ENCODE measurements at places on chromosomes 2 and 18.

- DNase-seq = no peak
Measured at GRCh38 chr2:218276986-218277755, 6.9 kb downstream of the PNKD start.

- no peak for DNase-seq
Measured at GRCh38 chr2:202101026-202101579, 28.0 kb downstream of the KIAA2012 start.

- DNase-seq = no peak
Measured at GRCh38 chr2:237305579-237305978, 108.4 kb downstream of the COL6A3 start.

DNA sequence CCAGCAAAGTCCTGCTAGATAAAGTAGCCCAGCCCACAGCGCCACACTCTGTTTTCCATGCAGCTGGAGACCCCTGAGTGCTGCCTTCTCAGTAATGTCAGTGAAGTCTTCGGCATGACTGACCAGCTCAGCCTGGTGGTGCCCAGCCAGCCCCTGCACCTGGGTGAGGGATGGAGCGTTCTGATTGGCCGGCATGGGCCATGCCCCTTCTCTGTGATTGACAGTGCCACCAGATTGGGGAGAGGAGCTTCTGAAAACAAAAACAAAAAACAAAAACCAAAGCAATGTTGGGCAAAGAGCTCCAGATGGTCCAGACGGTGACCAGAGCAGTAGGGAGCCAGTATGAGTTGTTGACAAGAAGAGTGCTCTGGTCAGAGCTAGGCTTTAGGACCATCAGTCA lies 122.6 kb downstream of the DYSF start:
- DNase-seq = no peak

DNA sequence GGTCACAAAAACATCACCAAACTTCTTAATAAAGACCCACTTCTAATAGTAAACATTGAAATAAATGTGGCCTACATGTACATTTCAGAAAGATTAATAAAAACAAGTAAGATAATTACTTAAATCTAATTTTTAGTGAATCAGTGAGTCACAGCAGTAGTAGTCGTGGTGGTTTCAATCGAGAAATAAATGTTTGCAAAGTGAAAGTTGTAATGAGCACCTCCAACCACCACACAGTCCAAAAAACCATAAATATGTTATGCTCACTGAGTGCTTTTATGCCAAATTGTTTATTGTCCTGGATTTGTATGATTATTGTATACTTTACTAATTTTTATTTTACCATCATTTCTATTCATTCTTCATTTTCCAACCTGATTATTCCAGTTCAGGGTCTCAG lies 61.8 kb upstream of the SPOPL start:
- no peak for DNase-seq

GRCh38 chr18:23259701-23260681 lies 124.7 kb downstream of the CABLES1 start:
- peak; percentile 45 for DNase-seq

- DNase-seq = no peak
Measured at GRCh38 chr2:195164930-195165329, 492.1 kb upstream of the SLC39A10 start.

DNA sequence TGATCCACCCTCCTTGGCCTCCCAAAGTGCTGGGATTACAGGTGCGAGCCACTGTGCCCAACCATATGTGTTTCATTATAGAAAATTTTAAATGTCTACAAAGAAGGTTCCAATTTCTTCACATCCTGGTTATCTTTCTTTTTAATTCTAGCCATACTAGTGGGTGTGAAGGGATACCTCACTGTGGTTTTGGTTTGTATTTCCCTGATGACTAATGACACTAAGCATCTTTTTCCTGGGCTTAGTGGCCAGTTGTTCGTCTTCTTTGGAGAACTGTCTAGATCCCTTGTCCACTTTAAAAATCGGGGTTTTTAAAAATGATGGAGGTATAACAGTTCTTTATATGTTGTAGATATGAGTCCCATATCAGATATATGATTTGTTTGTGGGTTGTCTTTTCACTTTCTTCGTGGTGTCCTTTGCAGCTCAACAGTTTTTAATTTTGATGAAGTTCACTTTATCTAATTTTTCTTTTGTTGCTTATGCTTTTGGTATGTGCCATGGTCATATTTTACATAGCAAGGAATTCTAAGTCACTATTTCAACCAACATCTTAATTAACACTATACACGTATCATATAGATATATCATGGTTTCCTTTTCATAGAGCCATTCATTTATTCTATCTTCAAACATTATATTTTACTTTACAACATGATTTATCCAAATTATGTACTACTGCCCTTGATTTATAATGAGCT lies 135.0 kb upstream of the RIOK3 start:
- DNase-seq = peak; percentile 36

DNA sequence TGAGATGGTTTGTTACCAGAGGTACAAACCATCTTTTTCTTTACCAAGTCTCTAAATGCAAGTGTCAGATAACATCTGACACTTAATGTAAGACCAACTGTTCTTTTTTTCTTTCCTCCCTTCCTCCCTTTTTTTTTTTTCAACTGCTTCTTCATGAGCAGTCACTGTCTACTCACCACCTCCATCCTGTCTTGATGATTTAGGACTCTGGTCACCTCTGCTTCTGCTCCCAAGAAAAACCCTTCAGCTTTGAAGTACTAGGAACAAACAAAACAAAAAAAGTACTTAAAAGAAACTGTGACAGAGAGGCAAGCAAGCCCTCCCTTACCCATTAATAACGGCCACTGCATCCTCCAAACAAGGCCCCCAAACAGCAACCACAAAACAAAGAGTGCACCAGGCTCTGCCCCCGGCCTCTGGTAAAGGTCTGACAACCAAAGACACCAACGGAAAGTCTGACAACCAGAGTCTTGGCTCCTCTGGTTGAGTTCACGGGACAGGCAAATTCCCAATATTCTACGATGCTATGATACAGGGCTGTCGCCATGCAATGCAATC lies 141.0 kb downstream of the ARL4C start:
- DNase-seq = no peak

DNA sequence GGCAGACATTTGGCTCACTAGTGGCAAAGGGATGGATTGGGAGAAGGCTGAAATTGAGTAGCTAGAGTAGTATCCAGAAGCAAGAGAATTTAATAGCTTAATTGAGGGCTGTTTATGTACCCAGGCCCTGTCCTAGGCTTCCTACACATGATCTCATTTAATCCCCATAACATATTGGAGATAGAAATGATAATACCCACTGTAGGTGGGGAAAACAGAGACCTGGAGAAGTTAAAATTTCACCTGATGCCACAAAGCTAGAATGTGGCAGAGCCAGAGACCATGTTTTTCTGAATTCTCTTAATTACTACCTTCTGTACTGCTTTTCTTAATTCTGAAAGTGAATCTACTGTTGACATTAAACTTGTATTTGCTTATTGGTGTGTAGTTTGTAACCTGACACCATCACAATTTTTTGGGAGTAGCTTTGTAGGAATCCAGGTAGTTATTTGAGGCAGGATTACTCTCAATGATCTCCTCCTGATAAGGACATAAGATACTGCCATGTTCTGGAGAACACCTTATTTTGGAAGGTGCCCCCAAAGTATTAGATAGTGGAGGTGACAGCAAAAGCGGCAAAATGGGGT lies 42.2 kb downstream of the RAB10 start:
- DNase-seq = no peak

- DNase-seq = peak; percentile 20
Measured at GRCh38 chr2:61620244-61621159, 82.3 kb upstream of the XPO1 start.

GRCh38 chr2:1527153-1527992 lies 114.1 kb downstream of the TPO start:
- no peak for DNase-seq

DNA sequence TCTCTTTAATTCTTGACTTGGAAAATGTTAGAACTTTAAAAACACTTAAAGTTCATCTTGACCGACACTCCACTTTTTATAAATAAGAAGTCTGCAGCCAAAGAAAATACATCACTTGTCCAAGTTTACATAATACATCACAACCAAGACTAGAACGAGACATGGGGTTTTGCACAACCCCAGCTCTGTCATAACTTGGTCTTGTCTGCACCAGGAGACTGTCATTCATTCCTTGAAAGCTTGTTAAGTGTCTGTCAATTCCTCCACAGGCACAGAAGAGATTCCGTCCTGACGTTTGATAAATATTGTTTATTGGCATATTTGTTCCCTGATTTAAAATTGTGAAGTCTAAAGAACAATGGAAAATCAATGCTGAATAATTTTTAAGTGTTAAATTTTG lies 139.5 kb upstream of the SETBP1 start:
- DNase-seq = no peak

GRCh38 chr2:72103161-72103560 lies 44.5 kb downstream of the CYP26B1 start:
- no peak for DNase-seq

DNA sequence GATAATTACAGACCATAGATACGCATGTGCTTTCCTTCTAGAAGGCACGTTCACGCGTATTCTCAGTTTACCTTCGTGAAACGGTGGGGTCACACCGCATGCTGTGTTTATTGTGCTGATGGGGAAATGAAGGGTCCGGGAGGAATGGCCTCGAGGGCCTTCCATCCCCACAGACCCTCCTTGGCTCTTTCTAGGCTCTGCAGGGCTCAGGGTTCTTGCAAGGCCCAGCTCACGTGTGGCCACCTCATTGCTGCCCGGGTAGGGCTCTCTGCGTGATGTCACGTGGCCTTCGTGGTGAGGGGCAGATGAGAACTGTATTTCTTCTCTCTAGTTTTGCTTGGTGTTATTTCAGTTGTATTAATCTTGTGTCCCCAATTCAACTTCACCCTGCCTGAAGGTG lies 133.5 kb upstream of the ALKAL2 start:
- DNase-seq = no peak

DNA sequence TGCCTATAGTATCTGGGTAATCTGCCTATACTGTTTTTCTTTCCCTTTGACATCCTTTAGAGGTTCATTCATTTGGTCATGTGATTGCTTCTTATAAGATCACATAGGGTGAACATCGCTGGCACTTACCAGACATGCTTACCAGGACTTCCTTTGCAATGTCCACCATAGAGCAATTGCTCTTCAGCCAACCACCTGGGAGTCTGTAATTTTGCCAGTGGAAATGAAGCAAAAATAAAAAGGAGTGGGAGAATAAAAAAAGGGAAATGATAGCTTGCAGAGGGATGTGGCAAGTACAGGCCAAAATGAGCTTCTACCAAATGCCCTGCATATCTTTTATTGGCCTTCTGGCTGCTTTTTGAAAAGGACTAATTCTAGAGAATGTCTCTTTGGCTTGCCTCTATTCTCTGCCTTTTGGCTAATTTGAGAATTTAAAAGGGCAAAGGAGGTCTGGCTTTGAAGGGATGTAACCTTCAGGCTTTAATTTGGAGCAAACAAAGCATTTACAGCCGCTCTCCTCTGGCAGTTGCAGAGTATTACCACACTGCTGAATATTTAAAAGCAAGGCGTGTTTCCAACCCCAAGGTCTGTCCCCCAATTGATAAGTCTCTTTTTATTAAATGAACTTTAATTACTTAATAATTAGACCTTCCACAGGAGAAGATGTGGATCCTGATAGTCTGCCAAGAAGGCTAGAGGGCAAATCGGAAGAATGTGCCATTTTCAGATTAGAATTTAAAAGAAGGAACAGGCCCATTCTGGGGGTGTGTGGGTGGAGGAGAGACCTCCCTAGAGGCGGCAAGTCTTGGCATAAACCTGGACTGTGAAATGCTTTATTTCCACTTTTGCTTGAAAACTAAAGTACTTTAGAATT lies 557.9 kb downstream of the DCC start:
- DNase-seq = no peak

GRCh38 chr2:44929735-44930273 lies 11.7 kb upstream of the SIX3 start:
- DNase-seq = no peak

- DNase-seq = no peak
Measured at GRCh38 chr2:233542507-233542906, 24.1 kb downstream of the USP40 start.

DNA sequence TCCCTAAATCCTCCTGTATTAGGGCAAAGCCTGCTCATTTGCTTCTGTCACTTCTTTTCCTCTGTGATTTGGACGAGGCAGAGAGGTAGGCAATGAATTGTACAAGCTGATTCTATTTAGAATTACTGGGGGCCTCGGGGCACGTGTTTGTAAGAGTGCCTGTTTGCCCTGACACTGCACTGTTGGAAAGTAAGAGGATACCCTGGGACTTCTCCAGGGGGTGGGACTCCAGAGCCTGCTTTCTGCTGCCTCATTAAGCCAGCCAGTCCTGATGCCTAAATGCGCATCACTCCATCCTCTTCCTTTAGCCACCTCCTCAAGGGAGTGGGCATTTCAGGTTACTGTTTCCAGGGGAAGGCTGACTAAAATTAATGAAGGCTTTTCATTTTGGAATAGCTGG lies 134.3 kb downstream of the TDRD15 start:
- no peak for DNase-seq

GRCh38 chr18:59466980-59467379 lies 107.9 kb upstream of the LMAN1 start:
- DNase-seq = no peak

DNA sequence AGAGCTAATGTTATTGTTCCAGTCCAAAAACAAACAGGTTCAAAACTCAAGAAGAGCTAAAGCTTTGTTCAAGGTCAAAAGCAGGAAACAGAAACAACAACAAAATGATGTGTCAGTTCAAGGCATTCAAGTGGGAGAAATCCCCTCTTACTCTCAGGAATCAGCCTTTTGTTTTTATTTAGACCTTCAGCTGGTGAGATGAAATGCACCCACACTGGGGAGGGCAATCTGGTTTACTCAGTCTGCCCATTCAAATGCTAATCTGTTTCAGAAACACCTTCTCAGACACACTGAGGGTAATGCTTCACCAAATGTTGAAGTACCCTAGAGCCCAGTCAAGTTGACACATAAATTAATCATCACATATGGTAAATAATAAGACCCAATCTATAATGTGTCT lies 150.6 kb downstream of the TMX3 start:
- DNase-seq = no peak

DNA sequence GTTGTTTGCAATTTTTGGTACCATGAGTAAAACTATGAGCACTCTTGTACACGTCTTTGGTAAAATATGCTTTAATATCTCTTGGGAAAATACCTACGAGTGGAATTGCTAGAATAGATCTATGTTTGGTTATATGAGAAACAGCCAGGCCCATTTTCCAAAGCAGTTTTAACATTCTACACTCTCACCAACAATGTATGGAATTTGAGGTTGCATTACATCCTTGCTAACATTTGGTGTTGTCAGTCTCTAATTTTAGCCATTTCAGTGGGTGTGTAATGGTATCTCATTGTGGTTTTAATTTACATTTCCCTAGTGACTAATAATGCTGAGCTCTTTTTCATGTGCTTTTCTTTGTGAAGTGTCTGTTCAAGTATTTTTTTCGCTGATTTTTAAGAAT lies 118.9 kb upstream of the TCF4 start:
- DNase-seq = no peak

DNA sequence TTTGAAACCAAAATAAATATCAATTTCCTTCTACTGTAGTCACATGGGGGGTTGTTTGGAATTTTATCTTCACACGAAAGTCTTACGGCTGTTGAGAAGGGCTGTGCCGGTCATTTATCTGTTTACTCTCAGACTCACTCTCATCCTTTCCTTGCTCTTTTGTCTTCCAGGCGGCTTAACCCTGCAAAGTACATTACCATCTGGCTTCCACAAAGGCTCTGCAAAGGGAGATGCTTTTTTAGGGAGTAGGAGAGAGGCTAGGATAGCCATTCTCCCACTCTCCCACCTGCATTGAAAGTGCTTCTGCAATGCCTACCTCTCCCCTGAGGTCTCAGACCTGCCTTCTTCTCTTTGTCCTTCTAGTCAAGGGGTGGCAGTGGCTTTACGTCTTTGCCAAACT lies 247.6 kb downstream of the MEIS1 start:
- no peak for DNase-seq

- no peak for DNase-seq
Measured at GRCh38 chr2:106519767-106520166, 32.6 kb downstream of the CD8B2 start.

All from activated CD8-positive, alpha-beta T cell treated with anti-CD3 and anti-CD28 coated beads for 36 hours (primary cell).